ENCODE measurements at places on chromosomes 7 and 10.
A peak's percentile ranks its signal among the peaks of the same experiment; 100 is the strongest.

GRCh38 chr7:85750454-85750949, 563.6 kb upstream of the SEMA3D start:
- no peak for DNase-seq

GRCh38 chr10:68095153-68095552, 14.1 kb upstream of the MYPN start:
- no peak for DNase-seq

- no peak for DNase-seq
Observed at GRCh38 chr10:104601166-104601565, 39.9 kb upstream of the SORCS3 start.

DNA sequence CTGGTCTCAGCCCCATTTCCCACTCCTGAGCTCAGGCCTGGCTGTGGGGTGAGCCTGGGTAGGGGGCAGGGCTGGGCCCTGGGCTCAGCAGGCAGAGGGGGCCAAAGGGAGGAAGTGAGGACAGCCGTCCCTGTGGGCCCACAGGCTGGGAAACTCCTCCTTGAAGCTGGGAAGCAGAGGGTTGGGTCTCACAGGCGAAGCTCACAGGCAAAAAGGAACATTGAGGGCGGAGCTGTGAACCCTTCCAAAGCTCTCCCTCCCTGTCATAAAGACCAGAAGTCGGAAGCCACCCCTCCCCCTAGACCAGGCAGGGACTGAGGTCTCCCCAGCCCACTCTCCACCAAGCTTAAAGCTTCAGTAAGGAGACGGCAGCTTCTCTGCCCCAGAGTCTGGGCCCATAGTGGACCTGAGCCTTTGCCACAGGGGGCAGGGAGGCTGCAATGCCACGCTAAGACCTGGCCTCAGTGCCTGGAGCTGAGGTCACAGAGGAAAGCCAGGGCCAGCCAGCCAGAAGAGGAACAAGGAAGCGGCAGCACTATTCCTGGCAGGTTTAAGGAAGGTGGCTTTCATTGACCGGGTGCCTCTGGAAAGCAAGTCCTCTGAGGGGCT, 1.0 kb upstream of the KCP start:
- no peak for DNase-seq

- peak; percentile 55 for DNase-seq
Observed at GRCh38 chr10:12419262-12419847, 70.0 kb downstream of the CAMK1D start.

- no peak for DNase-seq
Observed at GRCh38 chr10:20714518-20714917, 182.6 kb downstream of the NEBL start.
